ENCODE measurements at places on chromosomes 3 and 15.

DNA sequence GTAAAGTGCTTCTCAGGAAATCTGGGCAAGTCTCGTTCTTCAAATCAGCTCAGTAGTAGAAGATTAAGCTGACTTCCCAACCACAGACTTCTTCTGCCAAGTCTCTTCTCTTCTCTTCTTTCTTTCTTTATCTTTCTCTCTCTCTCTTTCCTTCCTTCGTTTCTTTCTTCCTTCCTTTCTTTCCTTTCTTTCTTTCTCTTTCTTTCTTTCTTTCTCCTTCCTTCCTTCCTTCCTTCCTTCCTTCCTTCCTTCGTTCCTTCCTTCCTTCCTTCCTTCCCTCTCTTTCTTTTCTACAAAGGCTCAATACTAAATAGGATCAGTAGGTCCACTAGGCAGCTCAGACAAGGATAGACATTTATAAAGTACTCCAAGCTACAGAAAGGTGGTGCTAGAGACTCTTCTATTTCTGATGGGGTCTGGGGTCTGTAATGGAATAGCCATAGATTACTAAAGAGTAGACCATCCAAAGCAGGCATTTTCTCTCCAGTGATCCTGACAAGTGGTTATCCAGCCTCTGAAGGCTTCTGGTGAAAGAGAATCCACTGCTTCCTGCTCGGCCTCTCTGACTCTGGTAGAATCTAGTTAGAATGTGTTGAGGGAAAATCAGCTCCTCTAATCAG is 100.8 kb downstream of the TPRG1 start:
- DNase-seq = no peak

GRCh38 chr15:49242820-49243219 is 72.8 kb downstream of the GALK2 start:
- DNase-seq = no peak

DNA sequence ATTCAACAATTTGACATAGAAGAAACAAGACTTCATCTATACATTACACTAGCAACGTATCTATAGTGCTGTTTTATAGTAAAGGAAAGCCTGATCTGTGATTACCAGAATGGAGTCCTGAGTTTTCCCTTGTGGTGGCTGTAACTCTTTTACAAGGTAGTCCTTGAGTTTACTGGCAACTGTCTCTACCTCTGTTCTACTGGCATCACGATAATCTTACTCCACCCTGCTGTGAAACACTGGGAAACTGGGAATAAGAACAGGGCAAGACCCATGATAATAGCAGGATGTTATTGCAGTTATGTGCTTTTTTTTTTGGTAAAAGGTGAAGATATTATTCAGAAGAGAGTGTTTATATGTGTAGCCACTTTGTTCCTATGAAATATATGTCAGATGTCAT is 12.4 kb upstream of the HHLA2 start:
- DNase-seq = no peak

DNA sequence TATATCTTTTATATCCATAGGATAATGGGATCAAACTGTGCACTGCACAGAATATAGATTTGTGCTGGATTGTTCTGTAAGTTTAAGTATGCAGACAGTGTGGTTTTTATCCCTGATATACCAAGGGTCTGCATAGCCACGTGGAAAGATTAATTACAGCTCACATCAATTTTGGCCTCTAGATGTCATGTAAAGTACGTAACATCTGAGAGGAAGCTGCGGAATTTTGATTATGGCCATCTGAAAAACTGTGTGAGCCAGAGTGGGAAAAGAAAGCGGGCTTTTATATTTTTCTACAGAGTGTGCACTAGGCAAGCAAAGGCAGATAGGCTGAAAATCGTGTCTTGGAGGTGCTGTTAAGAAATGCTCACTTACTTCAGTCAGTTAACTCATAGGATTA is 562.7 kb downstream of the GBE1 start:
- DNase-seq = no peak

DNA sequence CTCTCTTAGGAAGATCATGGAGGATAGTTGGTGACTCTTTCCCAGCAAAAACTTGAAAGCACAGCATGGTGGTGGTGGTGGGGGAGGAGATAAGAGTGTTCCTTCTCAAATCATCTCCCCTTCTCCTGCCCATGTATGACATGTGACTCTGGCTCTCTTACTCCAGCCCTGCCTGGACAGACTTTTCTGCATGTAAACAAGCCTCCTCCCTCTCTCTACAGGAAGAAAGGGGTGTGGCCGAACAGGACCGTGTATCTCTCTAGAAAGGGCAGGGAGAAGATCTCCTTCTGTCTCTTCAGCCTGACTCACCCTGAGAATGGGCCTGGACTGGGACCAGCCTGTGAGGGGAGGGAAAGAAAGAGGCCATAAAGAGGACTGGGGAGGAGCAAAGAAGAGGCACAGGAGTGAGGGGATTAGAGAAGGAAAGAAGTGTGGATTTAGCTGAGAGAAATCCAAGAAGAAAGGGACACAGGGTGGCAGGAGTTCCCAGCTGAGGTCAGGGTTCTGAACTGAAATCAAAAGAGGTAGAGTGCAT is 1.5 kb downstream of the CELF6 start:
- DNase-seq = no peak

Data from activated naive CD4-positive, alpha-beta T cell (primary cell).